ENCODE measurements at places on chromosomes 16 and 17.

GRCh38 chr17:4100883-4101756, 41.7 kb downstream of the ZZEF1 start:
- no peak for DNase-seq

- no peak for DNase-seq
Measured at GRCh38 chr17:81277421-81277820, 17.7 kb downstream of the SLC38A10 start.

GRCh38 chr17:48995974-48996721, 1.0 kb upstream of the IGF2BP1 start:
- DNase-seq = no peak

DNA sequence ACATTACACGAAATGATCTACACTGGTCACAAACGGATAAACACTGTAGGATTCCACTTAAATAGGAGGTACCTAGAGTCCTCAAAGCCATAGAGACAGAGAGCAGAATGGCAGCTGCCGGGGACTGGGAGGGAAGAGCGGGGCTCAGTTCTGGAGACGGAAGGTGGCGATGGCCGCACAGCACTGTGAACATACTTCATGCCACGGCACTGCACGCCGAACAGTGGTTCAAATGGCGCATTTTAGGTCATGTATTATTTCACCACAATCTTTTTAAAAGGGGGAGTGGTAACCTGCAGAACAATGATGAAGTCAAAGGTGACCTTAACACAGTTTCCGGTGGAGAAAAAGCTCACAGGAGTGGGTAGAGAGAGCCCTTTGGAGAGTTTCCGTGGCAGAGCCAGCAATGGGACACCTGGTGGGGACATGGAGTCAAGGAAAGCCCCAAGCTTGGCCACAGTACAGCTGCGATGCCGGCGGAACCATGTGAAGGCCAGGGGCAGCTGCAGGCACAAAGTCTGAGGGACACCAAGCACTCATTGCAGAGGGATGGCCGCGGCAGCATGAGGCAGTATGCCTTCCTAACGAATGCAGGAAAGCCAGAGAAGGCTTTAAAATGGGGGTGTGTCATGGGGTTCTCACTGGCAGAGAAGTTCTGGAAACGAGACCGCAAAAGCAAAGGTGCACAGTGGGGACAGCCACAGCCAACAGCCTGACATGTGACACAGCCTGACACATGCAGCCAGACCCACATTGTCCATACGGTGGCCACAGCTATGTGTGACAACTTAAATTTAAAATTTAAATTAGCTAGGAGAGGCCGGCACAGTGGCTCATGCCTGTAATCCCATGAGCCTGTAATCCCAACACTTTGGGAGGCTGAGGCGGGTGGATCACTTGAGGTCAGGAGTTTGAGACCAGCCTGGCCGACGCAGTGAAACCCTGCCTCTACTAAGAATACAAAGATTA, 7.3 kb downstream of the FLCN start:
- no peak for DNase-seq

DNA sequence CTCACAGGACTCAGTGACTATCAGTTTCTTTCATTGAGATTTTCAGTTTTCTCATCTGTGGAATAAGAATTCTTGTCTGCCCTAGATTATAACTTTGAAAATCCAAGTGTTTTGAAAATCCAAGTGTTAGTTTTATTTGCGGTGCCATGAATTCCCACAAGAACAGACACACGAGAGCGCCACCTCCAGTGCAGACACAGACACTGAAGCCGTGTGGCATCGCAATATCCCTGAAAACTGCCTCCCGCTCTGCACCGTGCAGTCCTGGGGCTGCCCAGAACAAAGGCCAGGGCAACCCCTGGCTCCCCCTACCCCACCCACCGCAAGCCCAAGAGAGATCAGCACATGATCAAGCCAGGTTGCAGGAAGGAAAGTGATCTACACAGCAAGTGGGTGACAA, 229.5 kb upstream of the ASIC2 start:
- no peak for DNase-seq

DNA sequence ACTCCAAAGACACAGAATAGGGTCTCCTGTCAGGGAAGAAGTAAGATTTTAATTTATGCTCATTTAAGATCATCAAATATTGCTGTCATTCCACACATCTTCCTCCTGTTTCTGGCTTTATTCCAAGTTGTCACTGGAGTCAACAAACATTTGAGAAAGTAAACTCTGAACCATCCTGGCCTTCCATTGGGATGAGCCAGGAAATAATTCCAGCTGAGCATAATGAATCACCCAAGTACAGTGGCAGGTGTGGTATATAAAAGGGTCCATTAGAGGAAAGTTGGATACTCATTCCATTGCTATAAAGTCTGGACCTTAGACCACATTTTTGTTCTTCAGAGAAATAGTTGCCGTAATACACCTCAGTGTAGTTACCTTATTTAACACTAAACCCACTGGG, 246.1 kb downstream of the SLC39A11 start:
- no peak for DNase-seq

DNA sequence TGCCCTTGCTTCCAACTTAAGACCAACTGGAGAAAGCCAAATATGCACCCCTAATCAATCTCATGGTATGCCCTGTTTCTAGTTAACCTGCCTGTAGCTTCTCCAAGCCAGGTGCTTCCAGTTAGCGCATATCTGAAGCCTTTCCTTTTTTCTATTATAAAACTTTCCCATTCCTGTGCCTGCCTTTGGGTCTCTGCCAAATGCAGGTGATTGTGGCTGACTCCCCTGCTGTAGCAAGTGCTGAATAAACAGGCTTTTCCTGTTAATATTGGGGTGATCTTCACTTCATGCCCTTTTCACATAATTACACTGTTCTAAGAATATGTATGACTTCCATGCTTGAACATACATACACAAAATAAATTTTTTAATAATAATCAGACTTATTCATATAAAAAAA, 207.4 kb downstream of the TANC2 start:
- no peak for DNase-seq

DNA sequence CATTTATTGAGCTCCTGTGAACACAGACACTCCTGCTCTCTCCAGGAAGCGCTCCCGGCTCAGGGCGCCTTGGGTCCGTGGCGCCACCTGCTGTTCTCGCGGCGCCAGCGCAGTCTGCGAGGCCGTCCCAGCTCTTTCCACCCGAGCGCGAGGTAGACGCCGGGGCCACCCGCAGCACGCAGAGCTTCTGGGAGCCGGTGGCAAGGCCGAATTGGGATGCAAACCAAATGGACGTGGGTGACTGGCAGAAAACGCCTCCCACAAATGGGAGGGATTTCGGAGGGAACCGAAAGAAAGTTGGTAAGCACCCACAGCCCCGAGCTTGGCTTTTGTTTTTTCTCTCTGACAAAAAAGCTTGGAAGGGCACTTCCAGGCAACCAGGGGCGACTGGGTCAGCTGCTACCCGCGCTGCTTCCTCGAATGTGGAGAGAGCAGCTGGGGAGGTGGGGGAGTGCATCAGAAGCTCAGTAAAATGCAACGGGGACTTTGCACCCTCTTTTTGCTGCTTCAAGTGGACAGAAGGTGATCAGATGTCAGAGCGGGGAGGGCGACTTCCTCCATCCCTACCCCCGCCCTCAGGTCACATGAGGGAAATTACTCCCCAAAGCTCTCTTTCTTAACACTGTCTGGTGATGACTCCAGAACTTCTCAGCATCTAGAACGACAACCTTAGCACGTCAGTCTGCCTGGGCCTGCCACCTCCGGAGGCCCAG, 13.5 kb upstream of the N4BP1 start:
- DNase-seq = peak; percentile 54

GRCh38 chr17:39166437-39167335, 725 bp upstream of the ARL5C start:
- DNase-seq = no peak

DNA sequence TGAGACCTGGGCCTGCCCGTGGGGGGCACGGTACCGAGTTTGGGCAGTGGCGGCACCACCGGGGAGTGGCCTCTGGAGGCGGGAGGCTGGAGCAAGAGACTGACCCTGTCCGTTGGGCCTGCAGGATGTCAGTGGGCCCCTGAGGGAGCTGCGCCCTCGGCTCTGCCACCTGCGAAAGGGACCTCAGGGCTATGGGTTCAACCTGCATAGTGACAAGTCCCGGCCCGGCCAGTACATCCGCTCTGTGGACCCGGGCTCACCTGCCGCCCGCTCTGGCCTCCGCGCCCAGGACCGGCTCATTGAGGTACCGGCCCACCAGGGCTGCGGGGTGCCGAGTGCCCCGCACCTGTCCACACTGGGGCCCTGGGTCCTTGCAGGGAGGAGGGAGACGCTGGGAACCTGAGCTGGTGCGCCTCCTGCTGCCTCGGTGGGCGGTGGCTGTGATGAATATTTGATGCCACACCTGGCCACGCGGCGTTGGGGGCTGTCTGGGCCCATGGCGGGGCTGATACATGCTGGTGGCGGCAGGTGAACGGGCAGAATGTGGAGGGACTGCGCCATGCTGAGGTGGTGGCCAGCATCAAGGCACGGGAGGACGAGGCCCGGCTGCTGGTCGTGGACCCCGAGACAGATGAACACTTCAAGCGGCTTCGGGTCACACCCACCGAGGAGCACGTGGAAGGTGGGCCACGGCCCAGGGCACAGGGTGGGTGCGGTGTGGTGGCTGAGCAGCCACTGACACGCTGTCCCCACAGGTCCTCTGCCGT, 9.7 kb downstream of the NHERF2 start:
- no peak for DNase-seq

DNA sequence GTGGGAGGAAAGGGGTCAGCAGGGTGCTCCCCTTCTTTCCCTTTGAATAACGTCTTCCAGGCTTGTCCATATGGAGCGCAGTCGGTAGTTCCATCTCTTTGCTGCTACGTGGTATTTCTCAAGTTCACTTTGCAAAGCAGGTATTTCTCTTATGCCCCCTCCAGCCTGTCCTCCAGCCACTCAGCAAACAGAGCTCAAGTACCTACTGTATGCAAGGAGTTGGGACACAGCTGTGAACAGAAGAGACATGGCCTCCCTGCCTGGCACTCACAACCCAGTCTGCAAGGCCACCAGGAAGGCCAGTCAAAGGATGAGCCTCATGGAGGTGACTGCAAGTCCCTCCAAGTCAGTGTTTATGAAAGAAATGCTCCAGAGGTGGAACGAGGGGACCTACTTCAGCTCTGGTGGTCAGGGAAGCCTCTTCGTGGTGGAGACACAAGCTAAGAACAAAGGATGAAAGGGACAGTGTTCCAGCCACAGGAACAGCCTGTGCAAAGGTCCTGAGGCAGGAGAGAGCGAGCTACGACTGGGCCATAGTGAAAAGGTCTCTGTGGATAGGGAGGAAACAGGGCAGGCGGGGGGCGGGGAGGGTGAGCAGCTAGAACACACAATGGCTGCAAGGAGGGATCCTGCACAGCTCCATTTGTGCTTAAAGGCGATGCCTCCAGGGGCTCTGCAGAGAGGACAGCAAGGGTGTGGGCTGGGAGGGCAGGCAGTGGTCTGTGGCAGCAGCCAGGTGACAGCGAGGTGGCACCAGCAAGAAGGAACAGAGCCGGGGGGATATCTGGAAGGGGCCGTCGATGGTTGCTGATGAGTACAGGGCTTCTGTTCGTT, 32.6 kb downstream of the PPL start:
- no peak for DNase-seq

- no peak for DNase-seq
Measured at GRCh38 chr17:16975277-16975651, 3.3 kb upstream of the TNFRSF13B start.

DNA sequence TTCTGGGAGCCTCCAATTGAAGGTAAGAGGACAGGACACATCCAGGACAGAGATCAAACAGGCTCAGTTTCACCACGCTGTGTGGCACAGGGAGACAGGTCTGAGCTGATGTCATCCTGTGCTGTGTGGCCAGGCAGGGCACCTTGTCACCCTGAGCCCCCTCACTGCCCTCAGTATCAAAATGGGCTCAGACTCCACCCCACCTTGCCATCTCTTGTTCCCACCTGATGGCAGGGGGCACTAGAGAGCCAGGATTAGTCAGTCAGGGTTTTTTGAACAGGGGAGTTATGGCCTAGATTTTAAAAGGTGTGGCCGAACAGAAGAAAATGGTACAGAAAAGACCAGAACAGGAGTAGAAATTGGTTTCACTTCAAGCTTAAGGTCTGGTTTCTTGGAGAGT, 2.6 kb downstream of the KAT2A start:
- DNase-seq = peak; percentile 17

GRCh38 chr16:78375055-78375679, 275.7 kb downstream of the WWOX start:
- no peak for DNase-seq

DNA sequence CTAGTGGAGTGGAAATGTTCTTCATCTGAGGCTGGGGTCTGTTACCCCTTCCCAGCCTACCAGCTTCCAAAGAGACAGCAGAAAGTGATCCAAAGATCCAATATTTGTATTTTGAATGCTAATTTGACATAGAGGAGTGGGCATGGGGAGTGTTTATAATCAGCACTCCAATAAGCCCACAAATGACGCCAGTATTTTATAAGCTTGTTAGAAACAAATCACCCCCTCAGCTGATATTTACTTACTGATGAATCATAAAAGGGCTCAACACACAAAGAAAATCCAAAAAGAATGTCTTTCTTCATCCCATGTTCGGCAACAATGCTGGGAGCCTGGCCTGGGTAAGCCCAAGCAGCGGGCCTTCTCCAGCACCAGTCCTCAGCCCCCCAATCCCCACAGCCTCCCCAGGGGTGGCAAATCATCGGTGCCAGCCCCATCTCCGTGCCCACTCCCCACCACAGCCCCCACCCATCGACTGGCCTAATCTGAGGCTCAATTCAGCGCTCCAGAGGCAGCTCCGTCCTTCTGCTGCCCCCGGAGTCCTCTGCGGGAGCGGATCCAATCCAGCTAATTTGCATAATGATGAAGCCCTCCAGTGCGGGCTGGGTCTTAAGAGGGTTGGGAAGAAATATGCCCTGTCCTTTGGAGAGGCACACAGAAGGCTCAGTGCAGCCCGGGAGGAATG, 169.5 kb downstream of the C16orf78 start:
- DNase-seq = no peak

DNA sequence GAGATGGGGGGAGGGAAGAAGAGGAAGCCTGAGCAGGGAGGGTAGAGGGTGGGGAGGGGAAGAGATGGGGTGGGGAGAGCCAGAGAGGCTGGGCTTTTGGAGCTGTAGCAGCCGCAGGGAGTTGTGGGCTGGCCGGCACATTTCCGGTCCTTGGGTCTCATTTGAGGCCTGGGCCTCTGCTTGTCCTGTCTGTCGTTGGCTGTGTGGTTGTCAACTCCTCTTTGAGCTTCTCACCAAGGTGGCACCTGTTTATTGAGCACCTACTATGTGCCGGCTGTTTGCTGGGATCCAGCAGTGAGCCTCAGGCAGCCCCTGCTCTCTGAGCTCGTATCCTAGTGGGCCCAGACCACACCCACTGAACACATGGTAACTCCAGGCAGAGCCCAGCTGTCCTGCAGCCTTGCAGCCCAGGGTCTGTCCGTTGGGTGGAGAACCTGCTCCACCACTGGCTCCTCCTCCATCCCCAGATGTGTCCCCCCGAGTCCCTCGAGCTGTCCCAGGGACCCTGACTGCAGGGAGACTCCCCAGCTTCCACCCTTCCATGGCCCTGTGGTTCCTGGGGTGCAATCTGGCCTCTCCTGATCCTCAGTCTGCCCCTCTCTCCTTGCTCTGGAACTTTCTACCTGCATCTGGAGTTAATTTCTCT, 164.9 kb downstream of the IRF8 start:
- no peak for DNase-seq

- no peak for DNase-seq
Measured at GRCh38 chr16:72997141-72997542, 50.8 kb downstream of the ZFHX3 start.

GRCh38 chr17:7017827-7018200, 5.0 kb upstream of the BCL6B start:
- DNase-seq = no peak

GRCh38 chr17:77786740-77787505, 171.6 kb upstream of the TNRC6C start:
- no peak for DNase-seq
